Suppressor macrophage treated with lipopolysaccharide for 1 hour (primary cell): ENCODE measurements at places on chromosomes 7 and 10.
A peak's percentile ranks its signal among the peaks of the same experiment; 100 is the strongest.

- no peak for DNase-seq
Observed at GRCh38 chr10:78535716-78536218, 502.1 kb downstream of the RPS24 start.

DNA sequence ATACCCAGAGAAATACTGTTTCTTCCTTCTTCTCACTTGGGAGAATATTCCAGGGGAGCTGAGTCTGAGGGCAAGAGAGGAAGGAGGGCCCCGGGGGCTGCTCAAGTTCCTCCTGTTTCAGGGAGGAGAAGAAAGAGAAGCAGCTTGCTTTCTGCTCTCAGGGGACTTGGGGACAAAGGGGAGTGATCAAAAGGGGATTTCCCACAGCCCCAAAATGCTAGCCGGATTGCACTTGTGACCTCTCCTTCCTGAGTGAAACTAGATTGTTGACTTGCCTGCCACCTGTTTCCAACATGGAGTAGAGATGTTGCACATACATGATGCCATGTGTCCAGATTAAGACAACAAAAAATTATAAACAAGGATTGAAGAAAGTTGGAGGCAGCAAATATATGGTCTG, 28.7 kb upstream of the PDCD4 start:
- DNase-seq, result peak; percentile 71

DNA sequence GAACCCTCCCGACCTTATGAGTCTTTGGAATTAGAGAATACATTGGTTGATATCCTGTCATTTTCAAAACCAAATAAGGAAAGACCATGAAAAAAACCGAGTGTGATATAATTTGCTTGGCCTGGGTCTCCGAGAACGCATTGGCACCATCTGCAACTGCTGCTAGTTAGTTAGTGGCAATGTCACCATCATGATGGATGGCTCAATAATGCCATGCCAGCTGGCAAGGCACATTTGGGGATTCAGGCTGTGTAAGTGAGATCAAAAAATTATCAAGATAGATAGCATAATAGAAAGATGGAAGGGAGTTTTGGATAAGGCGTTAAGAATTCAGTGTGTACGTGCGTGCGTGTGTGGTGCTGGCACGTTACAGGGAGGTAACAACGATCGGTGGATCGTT, 134.7 kb upstream of the TCERG1L start:
- no peak for DNase-seq

- no peak for DNase-seq
Observed at GRCh38 chr7:52992479-52993162, 42.8 kb upstream of the POM121L12 start.

GRCh38 chr7:24138343-24138742, 145.6 kb upstream of the NPY start:
- DNase-seq, result no peak

GRCh38 chr7:149291036-149291780, 29.2 kb downstream of the ZNF783 start:
- no peak for DNase-seq

- DNase-seq, result peak; percentile 13
Observed at GRCh38 chr7:87543623-87544022, 57.1 kb downstream of the ABCB1 start.

- no peak for DNase-seq
Observed at GRCh38 chr7:132381742-132382472, 194.4 kb downstream of the PLXNA4 start.

DNA sequence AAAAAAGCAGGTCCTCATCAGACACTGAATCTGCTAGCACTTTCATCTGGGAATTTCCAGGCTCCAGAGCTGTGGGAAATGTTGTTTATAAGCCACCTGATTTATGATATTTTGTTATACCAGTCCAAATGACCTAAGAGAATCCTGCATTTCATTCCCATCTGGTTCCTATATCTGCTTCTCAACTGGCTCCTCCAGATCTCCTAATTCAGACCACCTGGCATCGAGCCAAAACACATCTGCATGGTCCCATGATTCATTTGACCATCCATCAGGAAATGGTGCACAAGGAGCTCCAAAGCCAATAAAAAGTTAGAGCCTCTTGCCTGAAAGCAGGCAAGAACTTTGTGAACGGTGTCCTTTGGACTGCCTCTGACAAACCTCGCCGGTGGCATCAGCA, 108.9 kb downstream of the IPMK start:
- no peak for DNase-seq

- peak; percentile 97 for DNase-seq
Observed at GRCh38 chr7:2019711-2020511, 212.8 kb downstream of the MAD1L1 start.

- DNase-seq, result no peak
Observed at GRCh38 chr10:113982769-113983168, 60.9 kb upstream of the ADRB1 start.

GRCh38 chr7:94973844-94974243, 66.5 kb downstream of the PPP1R9A start:
- DNase-seq, result no peak

DNA sequence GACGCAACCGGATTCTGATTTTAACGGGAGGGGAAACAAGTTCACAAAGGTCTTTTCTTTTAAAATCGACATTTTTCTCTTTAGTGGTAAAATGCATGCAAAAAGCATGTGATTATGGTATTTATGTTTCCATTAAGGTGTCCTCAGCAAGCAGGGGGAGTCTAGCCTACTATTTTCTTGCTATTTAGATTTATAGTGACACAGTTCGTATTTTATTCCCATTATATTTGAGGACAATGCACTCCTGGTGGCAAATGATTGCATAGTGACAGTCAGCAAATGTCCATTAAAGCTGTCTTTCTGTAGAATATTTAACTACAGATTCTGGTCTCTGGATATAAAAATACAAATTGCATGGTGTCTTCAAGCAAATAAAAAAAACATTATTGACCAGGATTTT, 554.2 kb downstream of the PARD3 start:
- no peak for DNase-seq

DNA sequence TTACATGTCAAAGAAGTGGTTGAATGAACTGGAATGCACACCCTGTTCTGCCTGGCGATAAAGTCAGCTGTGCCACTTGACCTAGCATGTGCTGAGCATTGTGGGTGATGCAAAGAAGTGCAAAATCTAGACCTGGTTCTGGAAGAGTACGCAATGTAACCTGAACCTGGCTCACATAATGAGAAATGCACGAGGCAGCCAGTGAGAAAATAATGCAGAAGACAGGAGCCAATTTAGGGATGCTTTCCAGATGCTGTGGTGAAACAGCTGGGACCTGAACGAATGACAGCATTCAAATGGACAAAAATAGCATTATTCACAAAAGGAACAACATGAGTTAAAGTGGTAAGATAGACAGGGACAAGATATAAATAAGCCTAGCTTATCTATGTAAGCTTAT, 402.6 kb downstream of the SORCS1 start:
- no peak for DNase-seq

GRCh38 chr10:83522881-83523386, 616.4 kb upstream of the GHITM start:
- no peak for DNase-seq

DNA sequence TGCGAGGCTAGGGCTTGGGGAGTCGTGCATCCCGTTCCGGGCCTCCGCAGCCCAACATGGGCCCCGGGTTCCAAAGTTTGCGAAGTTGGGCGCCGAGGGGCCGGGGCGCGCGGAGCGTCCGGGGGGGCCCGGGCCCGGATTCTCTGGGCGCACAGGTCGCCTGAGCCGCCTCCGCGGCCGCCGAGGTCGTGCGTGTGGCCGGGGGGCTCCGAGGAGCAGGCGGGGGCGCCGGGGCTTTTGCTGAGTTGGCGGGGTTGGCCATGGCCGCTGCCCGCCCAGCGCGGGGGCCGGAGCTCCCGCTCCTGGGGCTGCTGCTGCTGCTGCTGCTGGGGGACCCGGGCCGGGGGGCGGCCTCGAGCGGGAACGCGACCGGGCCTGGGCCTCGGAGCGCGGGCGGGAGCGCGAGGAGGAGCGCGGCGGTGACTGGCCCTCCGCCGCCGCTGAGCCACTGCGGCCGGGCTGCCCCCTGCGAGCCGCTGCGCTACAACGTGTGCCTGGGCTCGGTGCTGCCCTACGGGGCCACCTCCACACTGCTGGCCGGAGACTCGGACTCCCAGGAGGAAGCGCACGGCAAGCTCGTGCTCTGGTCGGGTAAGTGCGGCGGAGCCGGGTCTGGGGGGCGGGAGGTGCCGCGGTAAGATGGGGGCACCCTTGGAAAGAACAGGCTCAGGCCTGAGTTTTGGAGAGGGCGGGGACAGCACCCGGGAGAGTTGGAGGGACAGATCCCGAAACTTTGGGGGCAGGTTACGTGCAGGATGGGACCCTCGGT, 643 bp downstream of the SMO start:
- DNase-seq, result peak; percentile 69

DNA sequence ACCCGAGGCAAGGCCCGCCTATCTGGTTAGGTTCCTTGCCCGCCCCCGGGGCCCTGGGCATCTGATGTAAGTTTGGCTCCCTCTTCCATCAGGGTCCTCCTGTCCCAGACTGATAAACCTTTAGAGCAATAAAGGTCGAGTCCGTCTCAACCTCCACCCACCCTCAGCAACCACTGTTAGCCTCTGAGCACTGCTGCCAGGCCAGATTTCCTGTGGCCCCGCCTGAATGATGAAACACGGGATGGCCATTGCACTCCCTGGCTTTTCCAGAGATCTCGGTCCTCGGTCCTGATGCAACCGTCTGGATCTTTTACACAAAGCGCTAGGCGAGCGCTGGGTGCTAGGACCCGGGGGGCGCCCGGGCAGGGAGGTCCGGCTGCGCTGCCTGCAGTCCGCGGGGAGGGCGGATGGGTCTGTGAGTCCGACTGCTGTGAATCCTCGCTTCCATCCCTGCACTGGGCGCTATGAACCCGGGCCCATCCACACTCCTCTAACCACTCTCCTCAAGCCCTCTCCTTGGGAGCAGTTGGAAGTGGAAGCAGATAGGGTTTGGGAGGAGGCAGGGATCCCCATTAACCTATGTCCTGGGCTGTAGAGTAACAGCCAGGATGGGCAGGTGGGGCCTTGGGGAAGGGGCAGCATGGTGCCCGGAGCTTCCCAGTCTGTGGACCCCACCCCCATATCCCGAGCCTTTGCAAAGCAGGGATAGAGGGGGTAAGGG, 875 bp upstream of the DDIT4 start:
- DNase-seq, result peak; percentile 93

GRCh38 chr7:131953184-131953583, 396.8 kb upstream of the PODXL start:
- DNase-seq, result no peak

GRCh38 chr10:128694168-128694850, 568.1 kb upstream of the MKI67 start:
- no peak for DNase-seq

DNA sequence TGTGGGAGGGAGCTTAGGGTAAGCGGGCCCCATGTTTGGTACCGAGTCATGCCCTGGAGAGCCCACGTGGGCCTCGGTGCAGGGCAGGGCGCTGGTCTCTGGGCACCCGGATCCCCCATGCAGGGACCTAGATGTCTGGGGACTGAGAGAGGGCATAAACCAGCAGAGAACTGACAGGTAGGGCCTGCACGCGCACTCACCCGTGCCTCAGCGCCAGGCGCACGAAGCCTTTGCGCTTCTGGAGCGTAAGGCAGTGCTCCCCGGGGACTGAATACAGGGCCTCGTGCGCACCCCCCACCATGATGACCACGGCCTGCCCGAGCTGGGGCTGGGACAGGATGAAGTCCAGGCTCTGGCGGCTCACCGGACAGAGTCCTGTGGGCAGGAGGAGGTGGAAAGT, 2.8 kb downstream of the MOGAT3 start:
- no peak for DNase-seq

GRCh38 chr10:128123846-128124245, 2.4 kb downstream of the MKI67 start:
- DNase-seq, result no peak

GRCh38 chr7:30846378-30846777, 65.3 kb upstream of the AQP1 start:
- DNase-seq, result no peak

DNA sequence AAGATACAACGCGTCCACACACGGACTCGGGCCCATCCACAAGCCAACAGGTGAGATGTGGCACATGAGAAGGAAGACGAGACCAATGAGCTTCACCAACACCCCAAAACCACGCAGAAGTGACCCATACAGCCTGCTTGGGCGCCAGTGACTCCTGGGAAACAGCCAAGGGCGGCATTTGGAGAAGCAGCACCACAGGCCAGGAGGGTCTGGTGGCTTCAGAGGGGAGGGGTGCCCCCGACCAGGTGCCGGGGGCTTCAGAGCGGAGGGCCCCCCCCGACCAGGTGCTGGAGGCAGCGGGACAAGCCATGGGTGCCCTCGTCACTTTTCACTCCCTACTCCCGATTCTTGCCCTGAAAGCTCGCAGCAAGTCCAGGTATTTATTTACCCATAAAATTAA, 140.1 kb downstream of the DIP2C start:
- no peak for DNase-seq

- no peak for DNase-seq
Observed at GRCh38 chr10:119288574-119289001, 81.2 kb downstream of the GRK5 start.

- DNase-seq, result no peak
Observed at GRCh38 chr7:87003872-87004798, 55.3 kb downstream of the ELAPOR2 start.

DNA sequence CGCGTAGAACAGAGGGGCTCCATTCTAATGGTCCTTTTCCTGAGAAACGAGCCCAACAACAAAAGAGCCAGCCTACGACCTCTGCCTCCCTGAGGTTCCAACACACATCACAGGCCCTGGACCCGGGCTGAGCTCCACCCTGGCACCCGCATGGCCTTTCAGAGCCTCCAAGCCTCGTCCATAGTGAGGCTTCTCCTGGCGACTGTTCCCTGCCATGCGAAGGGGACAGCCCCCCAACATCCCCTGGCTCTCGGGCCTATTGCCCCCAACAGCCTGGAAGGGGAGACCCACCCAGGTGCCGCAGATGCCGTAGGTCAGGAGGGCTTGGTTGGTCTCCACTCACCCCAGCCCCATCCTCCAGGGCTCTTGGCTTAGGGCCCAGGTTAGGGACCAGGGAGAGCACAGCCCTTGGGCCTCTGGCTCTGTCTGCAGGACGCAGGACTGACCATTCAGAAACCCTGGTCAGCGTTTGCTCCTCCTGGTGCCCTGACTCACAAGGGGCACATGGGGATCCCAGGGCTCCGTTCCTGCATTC, 91.5 kb downstream of the TCERG1L start:
- DNase-seq, result no peak

GRCh38 chr10:79944428-79945395, 4.2 kb downstream of the SFTPD start:
- no peak for DNase-seq

DNA sequence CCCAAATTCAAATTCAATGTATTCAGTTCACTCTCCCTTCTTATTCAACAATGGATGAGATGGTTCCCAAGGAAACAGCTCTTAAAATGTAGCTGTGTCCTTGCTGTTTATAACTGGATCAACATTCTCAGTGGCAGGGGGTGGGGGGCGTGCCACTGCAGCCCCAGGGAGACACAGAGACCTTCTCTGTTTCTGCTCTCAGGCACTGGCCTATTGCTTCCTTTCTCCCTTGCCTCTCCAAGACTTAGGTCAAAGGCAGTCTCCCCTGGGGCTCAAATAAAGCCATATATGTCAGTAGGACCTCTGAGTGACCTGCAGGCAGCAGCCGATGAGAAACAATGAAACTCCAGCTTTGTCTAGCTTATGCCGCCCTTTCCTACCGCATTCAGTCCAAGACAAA, 20.7 kb downstream of the VSTM4 start:
- no peak for DNase-seq

- no peak for DNase-seq
Observed at GRCh38 chr10:24346877-24347519, 138.1 kb downstream of the KIAA1217 start.

GRCh38 chr7:41592236-41592635, 110.7 kb downstream of the INHBA start:
- DNase-seq, result peak; percentile 71
